Activated CD4-positive, alpha-beta memory T cell treated with anti-CD3 and anti-CD28 coated beads, Interleukin-2, amount 10 ng/mL, durations not matched to agents 7 days and 5 days (primary cell): ENCODE measurements at places on chromosomes 2 and 18. TPM values are rescaled to one million over a fixed set of nuclear protein-coding genes. Genes with fewer than 3 reads are reported as not detected.

FBXO41 gene
- total RNA-seq: 13.3 TPM

DHX57 gene
- total RNA-seq: 12.8 TPM

POTEJ gene
- not detected for total RNA-seq

IL1RL1 gene
- 0.71 TPM for total RNA-seq

SERPINB3 gene
- total RNA-seq: not detected

ACVR1C gene
- total RNA-seq: 1.6 TPM

HOXD11 gene
- total RNA-seq: not detected

C2orf66 gene
- total RNA-seq: 0.33 TPM

TTN gene
- total RNA-seq: 2.1 TPM

SLC9A4 gene
- total RNA-seq: 0.15 TPM

GRCh38 chr18:23183411-23184150 lies 48.3 kb downstream of the CABLES1 start:
- no peak for DNase-seq

DNA sequence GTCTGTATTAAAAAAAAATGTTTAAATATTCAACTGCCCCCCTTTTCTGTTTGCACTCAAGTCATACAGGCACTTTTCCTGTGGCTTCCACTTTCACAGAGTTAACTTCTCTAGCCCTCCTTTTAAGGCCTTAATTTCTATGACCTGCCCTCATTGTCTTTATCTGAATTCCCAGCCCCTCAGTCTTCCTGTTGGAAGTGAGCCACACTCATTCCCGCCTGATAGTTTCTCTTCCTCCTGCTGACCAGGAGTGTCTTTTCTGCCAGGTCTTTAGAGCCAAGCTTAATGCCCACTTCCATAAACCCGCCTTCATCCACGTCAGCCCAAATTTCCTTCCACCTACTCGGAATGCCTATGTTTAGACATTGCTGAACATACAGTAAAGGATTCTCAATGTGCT lies 10.5 kb downstream of the COPS8 start:
- DNase-seq: no peak

- no peak for DNase-seq
Observed at GRCh38 chr2:97728091-97728731, 14.8 kb downstream of the ZAP70 start.

DNA sequence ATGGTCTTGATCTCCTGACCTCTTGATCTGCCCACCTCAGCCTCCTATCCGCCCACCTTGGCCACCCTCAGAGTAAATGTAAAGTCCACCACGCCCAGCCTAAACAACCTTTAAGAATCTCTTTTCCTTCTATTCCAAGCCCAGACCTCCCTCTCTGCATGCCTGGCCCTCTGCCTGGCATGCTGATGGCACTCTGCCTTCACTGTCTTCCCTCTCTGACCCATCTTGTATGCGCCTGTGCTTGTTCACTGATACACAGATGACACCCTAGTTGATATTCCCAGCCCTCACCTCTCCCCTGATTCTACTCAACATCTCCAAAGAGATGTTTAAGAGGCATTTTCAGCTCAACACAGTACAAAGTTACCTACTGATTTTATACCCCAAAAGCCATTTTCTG lies 466.8 kb upstream of the MEX3C start:
- DNase-seq: no peak

DNA sequence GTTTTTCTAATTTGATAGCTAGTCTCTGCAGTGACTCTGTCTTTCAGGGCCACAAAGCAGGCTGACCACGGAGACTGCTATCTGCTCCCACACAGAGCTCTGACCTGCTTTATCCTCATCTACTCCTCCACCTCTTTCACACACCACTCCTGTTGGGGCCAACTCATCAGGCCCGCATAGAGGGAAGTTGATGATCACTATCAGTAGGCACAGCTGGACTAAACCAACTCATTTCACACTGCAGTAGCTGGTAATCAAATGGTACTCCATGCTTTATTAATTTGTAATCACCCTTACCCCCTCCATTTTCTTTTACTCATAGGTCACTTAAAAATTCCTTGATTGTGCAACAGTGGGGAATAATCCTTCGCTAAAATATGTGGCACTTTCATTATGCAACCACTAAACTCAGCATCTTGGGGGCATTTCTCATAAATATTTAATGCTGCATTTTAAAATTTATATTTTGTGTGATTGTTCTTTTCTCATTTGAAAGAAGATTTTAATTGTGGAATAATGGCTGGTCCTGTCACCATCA lies 249.8 kb upstream of the GCFC2 start:
- no peak for DNase-seq

- DNase-seq: no peak
Observed at GRCh38 chr2:54461261-54461660, 5.1 kb downstream of the SPTBN1 start.

- DNase-seq: no peak
Observed at GRCh38 chr2:85231952-85232351, 95.8 kb downstream of the TGOLN2 start.

DNA sequence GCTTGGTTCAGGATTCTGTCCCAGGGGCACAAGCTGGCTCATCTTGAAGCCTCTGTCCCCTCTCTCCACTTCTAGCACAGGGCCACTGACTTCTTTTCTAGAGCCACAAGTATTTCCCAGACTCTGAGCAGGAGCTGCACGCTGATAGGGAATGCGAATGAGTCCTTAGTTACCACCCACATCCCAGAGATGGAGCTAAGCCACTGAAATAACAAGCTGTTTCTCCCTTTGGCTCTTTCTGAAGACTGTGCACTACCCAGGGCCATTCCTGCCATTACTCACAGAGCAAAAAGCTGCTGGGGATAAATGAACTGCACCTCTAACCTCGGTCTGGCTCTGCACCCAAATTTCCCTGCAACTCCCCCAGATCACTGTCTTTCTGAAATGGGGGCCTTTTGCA lies 70.6 kb downstream of the TSN start:
- no peak for DNase-seq

GRCh38 chr2:575030-575726 lies 102.0 kb downstream of the TMEM18 start:
- DNase-seq: no peak

DNA sequence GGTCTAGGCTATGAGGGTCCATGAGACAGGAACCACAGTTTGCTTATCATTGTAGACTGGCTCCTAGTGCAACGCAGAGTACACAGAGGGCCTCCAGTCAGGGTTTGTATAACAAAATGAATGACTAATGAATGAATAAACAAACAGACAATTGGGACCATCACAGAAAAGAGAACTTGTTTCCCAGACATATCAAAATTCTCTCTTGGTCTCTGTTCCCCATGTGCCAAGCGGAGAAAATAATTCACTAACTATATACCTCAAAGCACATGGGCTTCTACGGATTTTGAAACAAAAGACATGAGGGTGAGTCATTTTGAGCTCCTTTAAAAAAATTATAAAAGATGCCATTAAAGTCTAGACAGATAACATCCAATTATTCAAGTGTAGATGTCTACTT lies 28.0 kb downstream of the INO80C start:
- no peak for DNase-seq

DNA sequence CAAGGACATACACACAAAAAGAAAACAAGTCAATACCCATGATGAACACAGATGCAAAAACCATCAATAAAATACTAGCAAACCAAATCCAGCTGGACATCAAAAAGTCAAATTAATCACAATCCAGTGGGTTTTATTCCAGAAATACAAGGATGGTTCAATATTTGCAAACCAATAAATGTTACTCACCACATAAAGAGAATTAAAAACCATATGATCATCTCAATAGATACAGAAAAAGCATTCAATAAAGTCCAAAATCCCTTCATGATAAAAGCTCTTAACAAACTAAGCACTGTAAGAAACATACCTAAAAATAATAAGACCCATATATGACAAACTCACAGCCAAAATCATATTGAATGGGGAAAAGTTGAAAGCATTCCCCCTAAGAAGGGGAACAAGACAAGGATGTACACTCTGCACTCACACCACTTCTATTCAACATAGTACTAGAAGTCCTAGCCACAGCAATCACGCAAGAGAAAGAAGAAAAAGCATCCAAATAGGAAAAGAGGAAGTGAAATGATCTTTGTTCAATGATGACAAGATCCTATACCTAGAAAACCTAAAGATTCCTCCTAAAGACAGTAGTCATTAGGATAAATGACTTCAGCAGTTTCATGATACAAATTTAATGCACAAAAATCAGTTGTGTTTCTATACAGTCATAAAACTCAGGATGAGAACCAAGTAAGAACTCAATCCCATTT lies 62.6 kb downstream of the TRAPPC8 start:
- DNase-seq: no peak

DNA sequence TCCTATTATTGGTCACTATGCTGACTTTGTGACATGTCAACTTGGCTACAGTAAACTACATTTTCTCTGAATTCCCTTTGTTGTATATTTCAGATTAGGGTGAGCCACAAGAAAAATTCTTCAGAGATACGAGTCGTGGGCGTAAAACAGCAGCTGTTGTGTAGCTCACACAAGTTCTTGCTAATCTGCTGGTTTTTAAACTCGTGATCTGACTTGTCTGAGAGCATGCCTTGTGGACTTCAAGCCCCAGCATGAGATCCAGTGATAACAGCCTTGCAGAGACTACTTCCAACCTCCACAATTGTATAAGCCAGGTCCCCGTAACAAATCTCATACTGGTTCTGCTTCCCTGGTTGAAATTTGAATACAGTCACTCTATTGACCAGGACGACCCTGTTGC lies 259.8 kb upstream of the LYPD1 start:
- no peak for DNase-seq

- DNase-seq: no peak
Observed at GRCh38 chr2:214088536-214088935, 322.3 kb upstream of the VWC2L start.

DNA sequence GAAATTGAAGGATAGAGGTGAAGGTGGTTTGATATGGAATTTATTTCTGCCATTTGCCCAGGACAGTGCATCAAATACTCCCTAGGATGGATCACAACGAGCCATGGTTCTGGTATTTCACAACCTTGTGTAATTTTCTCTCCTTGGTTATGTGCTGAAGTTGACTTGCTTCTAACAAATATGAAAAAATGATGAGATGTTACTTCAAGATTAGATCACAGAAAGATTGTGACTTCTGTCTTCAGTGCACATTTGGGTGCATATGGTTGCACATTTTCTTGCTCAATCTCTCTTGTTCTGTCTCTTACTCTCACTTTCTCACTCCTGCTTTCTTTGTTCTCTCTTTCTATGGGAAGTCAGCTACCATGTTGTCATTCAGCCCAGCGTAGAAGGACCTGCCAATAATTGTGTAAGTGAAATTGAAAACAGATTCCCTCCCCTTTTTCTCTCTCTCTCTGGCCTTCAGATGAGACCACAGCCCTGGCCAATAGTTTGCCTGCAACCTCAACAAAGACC lies 104.6 kb upstream of the RMDN2 start:
- no peak for DNase-seq

GRCh38 chr2:185644828-185645227 lies 93.8 kb upstream of the FSIP2 start:
- no peak for DNase-seq

DNA sequence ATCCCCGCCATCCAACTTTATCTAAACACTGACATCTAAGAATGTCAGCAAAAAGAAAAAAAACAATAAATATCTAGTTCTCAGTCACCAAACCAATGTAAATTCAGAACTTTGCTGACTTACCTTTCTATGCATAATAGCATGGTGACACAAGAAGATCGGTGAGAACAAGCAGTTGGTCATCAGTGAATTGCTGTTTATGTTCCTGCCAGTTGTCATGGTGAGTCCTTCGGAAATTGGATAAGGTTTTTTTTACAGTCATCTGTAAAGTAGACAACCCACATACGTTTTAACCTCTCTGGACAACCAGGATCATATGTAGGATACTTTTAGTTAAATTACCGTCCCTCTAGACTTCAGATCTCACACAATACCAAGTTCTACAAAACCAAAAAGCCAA lies 6.2 kb upstream of the GPR75 start:
- no peak for DNase-seq

GRCh38 chr2:52597346-52597745 lies 1170.3 kb upstream of the CHAC2 start:
- DNase-seq: no peak

DNA sequence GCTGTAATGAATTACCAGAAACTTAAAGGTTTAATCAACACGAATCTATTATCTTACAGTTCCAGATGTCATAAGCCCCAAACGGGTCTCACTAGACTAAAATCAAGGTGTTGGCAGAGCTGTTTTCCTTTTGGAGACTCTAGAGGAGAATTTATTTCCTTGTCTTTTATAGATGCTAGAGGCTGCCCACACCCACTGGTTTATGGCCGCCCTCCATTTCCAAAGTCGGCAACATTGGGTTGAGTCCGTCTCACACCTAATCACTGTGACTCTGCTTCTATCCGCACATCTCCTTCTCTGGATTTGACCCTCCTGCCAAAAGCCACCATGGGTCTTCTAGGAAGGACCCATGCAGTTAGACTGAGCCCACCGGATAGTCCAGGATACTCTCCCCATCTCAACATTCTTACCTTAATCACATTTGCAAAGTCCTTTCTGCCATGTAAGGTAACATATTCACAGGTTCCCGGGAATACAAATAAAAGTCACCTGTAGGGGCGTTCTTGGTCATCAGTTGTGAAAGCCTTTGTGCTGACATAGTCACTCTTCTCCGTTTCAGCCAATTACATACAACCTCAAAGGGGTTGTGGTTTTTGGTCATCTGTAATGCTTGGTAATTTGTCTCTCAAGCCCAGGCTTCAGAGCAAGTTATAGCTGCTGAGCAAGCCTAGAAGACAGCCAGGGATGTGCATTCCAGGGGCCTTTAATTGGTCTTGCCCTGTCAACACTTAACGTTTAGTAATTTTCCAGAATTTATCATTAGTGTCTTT lies 179.4 kb downstream of the ANTXR1 start:
- DNase-seq: no peak

DNA sequence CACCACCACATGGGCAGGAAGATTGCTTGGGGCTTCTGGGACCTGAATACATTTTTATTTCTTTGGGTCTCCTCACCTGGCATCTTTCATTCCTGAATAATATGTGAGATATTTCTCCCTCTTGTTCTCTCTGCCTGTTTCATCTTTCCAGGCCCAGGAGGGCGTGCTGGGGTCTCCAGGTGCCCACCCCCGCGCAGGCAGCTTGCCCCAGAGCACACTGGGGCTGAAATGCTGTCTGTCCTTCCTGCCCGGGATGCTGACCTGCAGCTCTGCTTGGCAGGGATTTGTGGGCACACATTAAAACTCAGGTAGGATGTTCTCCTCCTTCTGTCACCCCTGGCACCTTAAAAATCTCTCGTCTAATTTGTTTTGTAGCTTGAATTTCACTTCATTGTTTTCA lies 39.7 kb upstream of the TEX51 start:
- no peak for DNase-seq
